T-helper 2 cell (primary cell): ENCODE measurements at places on chromosomes 2 and 18.

- DNase-seq = no peak
These were observed 20.6 kb upstream of the EXOC6B start for GRCh38 chr2:72846171-72847095.

GRCh38 chr2:70596739-70597138 is 43.1 kb upstream of the TGFA start:
- DNase-seq = no peak

DNA sequence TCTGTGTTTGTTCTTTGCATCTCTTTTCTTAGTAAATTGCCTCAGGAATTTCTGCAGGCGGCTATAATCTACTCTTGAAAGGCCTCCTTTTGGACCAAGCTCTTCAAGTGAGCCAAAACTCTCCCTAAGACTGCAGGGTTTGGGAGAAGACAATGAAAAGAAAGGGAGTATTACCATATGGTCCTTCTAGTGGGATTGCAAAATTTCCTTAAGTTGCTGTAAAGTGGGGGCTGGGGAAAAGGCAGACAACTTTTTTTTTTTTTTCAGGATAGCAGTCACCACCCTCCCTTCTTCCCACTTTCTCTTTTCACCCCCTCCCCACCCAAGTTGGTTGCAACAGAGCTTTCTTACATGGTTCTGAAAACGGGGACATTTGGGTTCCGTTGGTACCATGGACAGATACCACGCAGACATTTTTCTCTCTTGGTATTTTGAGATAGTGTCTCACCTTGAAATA is 183.7 kb downstream of the FHOD3 start:
- DNase-seq = no peak

GRCh38 chr2:190596993-190597392 is 51.9 kb upstream of the NAB1 start:
- DNase-seq = no peak

GRCh38 chr2:234839285-234839684 is 112.5 kb upstream of the SH3BP4 start:
- DNase-seq = no peak

GRCh38 chr18:68262690-68263294 is 452.1 kb downstream of the TMX3 start:
- DNase-seq = no peak

- DNase-seq = no peak
These were observed 207.0 kb upstream of the AGAP1 start for GRCh38 chr2:235286622-235287374.

DNA sequence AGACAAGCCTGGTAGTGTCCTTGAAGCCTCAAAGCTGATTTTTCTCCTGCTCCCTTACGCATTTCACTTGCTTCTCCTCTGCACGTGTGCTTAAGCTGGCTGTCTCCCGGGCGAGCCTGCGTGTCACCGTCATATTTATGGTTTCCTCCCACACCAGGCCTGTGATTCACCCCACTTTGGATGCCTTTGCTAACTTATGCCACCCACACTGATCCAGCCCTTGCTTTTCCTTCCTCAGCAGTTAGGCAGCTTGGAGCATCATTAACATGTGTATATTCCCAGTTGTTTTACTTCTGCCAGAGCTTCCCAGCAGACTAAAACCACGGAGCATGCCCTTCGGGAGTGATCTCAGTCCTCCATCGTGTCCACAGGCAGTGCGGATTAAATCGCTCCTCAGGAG is 2.2 kb downstream of the ST3GAL5 start:
- no peak for DNase-seq
